ENCODE measurements at places on chromosomes 3 and 15.

DNA sequence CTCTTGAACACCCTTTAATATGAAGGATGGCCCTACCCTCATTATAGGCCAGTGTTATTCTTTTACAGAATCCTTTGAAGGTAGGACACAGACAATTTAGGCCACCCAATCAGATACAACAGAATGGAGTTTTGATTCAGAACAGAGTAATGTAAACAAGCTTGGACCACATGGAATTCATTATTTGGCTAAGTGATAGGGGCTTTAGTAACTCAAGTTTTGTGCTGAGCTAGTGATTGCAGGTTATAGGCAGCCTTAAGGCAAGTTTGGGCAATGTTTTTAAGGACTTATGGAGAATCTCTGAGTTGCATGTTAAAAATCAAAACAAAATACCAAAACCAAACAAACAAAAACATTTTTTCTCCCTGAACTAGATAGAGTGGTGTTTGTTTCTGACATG lies 312.1 kb upstream of the ROBO1 start:
- no peak for DNase-seq

DNA sequence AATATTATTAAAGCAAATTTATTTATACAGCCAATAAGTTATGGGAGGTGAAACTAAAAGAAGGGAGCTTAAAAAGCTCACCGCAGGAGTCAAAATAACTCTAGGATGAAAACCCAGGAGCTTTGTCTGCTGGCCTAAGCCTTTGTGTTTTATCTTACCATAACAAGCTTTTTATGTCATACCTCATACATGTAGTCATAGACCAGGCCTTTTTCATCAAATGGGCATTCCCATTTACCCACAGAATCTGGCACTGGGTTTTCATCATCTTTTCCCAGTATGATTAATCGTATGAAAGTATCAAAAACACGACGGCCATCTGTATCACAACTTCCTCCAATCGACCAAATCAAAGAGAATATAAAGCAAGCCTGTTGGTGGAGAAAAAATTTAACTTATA lies 122.8 kb downstream of the DNAH12 start:
- no peak for DNase-seq

DNA sequence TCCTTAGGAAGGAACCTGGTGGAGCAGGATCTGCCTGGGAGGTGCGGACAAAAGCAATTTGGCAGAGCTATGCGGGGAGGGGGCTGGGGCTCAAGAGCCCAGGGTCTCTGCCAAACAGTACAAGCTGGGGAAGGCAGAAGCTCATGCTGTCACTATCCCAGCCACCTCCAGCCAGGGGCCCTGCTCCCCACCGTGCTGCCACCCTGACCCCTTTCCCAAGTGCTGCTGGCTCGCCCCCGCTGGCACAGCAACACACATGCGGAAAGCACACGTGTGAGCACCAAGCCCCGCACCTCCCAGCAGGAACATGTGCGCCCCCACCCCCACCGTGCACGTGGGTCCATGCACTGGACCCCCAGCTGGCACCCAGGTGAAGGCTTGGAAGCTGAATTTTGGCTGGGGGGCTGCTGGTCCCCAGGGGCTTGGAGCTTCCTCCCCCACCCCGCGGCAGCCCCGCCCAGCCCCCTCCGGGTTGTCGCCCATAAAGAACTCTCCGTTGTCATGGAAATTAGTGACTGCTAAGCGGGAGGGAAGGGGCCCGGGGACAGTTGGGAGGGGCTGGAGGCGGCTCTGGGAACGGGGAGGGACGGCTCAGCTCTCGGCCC lies 742 bp downstream of the CAMKV start:
- DNase-seq, result no peak

- DNase-seq, result no peak
Observed at GRCh38 chr3:128341659-128342395, 124.9 kb downstream of the DNAJB8 start.

- no peak for DNase-seq
Observed at GRCh38 chr3:9331171-9331570, 31.7 kb upstream of the THUMPD3 start.

- DNase-seq, result no peak
Observed at GRCh38 chr3:178246004-178246403, 290.2 kb upstream of the KCNMB2 start.

DNA sequence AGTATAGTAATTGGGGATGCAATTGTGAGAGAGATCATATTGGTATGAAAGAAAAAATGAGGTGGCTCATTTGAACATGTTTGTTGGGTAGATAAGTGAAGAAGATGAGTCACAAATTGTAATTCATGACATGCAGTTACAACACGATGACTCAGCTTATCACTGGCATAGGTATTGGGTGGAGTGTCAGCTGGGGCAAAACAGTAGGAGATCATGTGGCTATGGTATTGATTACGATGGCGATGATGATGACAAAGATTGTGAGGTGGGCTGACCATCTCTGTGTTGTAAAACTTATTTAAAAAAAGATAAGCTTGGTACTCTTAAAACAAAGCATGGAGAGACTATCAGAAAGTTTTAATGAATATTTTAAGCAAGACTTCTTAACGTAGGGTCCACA lies 11.6 kb upstream of the DPH6 start:
- DNase-seq, result no peak

- no peak for DNase-seq
Observed at GRCh38 chr3:155362808-155363689, 69.6 kb upstream of the STRIT1 start.

- no peak for DNase-seq
Observed at GRCh38 chr3:140593766-140594165, 84.1 kb upstream of the TRIM42 start.

DNA sequence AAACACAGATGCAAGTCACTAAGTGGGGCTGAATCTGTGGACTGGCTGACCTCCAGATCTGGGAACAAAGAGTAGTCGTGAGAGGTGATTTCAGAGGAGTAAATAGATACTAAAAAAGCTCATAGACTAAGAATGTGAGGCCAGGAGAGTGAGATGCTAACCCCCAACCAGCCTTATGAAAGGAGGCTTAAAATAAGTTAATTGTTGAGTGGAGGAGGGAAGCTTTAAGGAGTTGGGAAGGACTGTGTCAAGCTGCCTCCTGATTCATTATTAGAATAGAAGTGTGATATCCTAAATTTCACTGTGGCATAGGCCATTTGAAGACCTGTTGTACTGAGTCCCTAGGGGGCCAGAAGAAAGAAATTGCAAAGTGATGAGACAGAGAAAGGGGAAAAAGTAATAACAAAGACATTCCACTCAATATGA lies 107.6 kb downstream of the RBPMS2 start:
- no peak for DNase-seq

DNA sequence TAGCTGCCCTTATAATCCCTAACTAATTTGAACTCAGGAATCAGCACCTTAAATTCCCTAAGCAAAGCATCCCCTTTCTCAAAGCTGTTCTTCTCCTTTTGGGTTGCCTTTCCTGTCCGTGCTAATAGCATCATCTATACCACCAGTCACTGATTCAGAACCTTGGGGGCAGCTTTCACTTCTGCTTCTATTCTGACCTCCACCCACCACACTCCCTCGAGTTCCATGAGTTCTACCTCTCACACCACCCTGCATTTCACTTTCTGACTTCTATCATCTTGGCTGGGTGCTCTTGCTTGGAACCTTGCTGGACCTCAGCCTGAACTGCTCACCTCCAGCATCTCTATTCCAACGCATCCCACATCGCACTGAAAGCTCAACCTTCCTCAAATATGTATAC lies 55.4 kb upstream of the KCNMB2 start:
- DNase-seq, result no peak

DNA sequence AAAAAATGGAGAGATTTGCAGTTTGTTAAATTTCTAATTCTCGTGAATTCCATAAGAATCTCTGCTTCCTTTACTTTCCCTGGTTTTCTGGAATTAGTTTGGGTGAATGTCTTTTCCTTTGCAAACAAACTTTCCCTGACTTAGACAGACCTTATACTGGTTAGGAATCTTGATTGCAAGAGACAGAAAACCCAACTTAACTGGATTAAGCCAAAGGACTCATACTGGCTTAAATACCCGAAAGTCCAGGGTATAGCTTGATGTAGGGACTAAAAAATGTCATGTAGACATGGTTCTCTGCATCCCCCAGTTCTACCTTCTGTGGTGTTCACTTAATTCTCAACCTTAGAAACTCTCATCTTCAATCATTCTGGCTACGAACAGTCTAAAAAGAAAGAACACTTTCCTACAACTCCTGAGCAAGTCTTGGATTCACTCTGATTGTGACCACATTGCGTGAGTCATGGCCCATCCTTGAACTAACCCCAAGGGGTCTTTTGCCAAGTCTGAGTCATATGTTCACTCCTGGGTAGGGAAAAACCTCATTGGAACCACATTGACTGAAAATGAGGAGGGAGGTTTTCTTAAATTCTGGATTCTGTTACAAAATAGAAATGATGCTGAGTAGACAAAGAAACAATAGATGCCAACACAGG lies 136.0 kb upstream of the DAZL start:
- DNase-seq, result no peak

DNA sequence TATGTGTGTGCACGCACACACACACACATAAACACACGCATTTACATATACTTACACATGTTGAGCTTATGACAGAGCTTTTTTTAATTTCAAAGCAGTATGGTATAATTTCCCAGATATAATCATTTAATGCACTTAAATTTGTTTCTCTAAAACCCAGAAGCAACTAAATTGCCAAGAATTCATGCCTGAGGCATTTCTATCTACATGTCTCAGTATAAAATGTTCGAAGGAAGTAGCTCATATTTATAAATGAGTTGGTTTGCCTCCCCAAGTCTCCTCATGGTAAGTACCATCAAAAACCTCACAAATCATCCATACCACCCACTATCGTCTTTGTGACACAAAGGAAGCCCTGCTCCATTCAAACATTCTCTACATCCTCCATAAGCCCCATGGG lies 130.6 kb downstream of the RPL22L1 start:
- no peak for DNase-seq

DNA sequence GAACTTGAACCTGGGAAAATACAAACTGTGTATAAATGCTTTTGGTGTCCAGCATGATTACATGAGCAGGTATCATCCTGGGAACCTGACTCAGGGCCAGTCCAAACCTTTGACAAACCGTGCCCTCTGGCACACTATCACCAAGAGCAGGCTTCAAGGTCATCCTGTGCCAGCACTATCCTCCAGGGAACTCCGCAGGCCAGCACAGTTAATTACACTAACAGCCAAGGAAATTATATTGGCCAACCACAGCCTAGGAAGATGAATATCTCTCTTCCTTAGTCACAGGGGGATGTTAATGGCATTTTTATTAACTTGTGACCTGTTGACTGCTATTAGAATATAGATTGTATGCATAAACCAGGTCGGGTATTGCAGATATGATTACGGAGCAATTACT lies 262.0 kb downstream of the TUSC7 start:
- DNase-seq, result no peak

DNA sequence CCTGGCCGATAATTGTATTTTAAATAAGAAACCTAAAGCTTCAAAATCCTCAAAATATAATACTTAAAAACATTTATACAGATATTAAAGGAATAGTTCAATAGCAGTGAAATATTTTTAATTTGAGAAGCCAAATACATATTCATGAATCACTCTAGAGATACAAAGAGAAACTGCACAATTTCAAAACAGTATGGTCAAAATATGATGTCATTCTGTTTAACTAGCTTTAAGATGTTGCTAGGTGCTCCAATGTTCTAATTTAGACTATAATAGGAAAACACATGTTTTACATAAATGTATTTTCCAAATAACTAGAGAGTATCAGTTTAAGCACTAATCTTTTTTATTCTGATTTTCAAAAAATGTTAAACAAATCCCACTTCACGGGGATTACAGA lies 10.3 kb upstream of the NRROS start:
- DNase-seq, result no peak

- DNase-seq, result no peak
Observed at GRCh38 chr3:15453501-15453900, 26.1 kb downstream of the EAF1 start.

DNA sequence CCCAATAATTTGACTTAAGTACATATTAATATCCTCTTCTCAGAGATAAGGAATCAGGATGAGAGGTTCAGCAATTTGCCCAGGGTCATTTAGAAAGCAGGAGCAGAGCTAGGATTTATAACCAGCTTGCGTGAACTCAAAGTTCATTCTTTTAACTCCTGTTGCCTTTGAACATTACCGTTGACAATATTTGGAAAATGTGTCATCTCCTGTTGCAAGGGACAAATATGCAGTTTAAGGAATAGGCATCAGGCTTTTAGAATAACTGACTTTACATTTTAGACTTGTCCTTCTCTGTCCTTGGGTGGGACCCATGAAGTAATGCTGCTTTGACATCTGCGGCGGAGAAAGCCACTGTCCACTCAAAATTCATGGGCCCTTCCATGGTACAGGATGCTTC lies 252.2 kb upstream of the RGMA start:
- no peak for DNase-seq

GRCh38 chr3:181565416-181565815 lies 146.3 kb upstream of the SOX2 start:
- DNase-seq, result no peak

DNA sequence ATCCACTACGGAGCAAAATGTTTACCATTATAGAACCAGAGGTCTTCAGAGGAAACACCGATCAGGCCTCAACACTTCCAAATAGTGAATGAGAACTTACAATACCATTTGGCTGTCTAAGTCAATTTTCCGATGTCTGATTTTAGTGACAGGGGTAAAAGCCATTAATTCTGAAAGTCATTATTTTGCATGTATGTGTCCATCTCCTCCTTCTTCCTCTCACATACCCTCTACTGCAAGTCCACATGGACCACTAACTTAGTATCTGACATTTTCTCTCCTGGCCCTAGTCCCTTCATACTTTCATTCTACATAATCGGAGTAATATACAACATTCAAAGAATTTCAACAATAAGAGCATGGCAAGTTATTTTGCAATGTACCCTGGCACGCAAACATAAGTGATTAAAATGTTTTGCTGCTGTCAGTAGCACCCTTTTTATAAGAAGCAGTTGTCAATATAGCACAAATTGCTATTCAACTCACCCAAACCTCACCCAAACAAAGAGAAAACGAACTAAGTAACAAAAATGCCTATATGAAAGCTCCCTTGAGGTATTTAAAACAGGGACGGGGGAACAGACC lies 1.9 kb downstream of the TOP2B start:
- DNase-seq, result no peak

DNA sequence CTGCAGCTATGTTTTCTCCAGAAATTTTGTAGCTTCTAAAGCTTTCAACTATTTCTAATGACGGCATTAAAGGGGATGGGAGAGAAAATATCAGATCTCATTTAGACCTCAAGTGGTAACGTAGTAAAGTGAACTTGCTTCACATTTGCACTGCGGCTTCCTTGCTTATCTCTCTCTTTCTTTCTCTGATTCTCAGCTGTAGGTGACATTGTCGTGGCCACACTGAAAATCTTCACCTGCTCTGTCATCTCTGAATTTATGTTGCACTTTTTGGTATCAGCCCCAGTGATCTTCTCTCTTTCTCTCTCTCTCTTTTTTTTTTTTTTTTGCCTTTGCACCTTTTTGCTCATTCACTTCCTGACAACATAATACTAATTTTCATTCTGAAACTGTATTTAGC lies 254.1 kb upstream of the SATB1 start:
- DNase-seq, result peak; percentile 67

DNA sequence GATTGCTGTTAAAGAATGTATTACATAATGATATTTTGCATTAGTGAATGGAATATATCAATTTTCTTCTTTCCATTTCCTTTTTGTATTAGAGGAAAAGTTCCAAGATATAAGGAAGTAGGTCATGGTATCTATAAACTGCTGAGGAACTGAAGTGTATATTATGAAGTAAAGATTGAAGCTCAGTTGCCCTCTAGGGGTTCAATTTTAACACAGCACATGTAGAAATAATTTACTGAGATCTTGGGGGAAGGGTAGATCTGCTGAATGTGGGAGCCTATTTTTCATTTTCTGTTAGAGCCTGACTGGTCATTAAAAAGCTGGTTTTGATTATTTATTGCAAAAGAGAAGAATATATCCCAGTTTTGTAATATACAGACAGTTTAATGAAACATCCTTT lies 45.2 kb downstream of the CMC1 start:
- no peak for DNase-seq

Measured in CD8-positive, alpha-beta T cell (primary cell).